BE2C (cell line): ENCODE measurements at places on chromosomes 7 and 10.

- no peak for DNase-seq
Observed at GRCh38 chr10:21727452-21728168, 193.6 kb downstream of the MLLT10 start.

GRCh38 chr10:1939016-1939415, 201.7 kb upstream of the ADARB2 start:
- DNase-seq = no peak

GRCh38 chr7:107609811-107610261, 29.8 kb downstream of the BCAP29 start:
- DNase-seq = peak; percentile 44

- no peak for DNase-seq
Observed at GRCh38 chr7:95470452-95470851, 15.3 kb upstream of the ASB4 start.

DNA sequence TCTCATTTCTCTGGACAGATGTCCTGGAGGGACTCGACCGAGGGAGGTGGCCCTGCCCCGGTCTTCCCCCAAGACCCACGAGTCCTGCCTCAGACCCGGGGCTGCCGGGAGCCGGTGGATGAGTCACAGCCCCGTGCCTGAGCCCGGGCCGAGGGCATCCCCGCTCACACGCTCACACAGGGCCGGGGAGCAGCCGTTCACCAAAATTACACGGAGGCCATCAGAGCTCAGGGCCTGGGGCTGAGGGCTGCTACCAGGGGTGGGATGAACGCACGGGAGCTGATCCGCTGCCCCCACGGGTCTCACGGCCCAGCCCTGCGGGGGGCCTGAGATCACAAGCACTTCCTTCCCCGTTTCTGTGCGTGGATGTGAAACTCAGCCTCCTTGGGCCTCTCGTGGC, 17.5 kb downstream of the FAM20C start:
- DNase-seq = no peak

GRCh38 chr10:79422178-79422892, 23.1 kb downstream of the ZCCHC24 start:
- DNase-seq = peak; percentile 69

DNA sequence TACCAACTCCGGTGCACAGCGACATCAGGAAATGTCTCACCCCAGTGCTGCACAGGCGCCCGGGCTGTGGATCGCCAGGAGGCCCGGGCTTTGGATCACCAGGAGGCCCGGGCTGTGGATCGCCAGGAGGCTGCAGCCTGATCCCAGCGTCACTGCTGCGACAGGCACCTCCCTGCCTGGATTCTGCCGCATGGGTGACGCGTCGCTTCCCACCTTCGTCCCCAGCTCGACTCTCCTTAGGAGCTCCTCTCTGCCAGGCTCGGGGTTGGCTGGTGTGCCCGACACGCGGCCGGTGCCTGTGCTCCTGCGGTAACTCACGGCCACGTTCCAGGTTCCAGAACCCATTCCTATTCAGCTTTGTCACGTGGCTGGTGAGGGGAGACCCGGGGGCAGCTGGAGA, 257.5 kb downstream of the DNAJB6 start:
- DNase-seq = no peak

- DNase-seq = no peak
Observed at GRCh38 chr7:113140956-113141355, 22.6 kb upstream of the SMIM30 start.

GRCh38 chr10:43166880-43167497, 28.7 kb downstream of the CSGALNACT2 start:
- DNase-seq = no peak

DNA sequence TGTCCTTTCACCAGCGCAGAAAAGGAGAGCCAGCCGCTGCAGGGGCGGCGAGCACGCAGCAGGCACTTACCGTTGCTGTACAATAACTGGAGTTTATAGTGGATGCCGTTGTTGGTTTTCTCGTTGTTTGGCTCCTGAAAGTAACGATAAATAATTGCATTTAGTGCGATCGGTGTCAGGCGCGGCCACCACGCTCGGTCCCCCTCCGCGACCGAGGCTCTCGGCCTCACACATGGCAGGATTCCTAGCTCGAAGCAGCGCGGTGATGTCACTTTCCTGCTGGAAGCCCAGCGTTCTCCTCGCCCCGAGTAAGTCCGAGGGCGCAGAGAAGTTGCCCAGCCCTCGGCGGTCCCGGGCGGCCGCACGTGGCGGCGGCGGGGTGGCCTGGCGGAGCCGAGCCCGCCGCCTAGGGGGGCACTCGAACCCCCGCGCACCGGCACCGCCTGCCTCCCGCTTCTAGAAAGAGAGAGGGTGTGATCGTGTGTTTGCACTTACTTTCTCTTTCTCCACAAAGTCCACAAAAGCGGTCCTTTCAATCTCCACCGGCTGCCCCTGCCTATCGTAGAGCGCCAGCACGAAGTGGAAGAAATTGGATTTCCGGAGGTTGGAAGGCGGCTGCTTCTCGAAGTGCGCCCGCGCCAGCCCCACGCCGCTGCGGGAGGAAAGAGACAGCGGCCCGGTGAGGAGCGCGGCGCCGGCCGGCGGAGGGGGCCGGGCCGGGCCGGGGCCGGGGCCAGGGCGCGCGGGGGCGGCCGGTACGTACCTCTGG, 1.0 kb downstream of the EBF3 start:
- DNase-seq = peak; percentile 66

GRCh38 chr7:2138146-2138765, 94.5 kb downstream of the MAD1L1 start:
- peak; percentile 46 for DNase-seq
